ENCODE measurements at places on chromosomes 6 and 20.

GRCh38 chr20:58997141-58997770 lies 9.8 kb downstream of the CTSZ start:
- DNase-seq = no peak

- peak; percentile 86 for DNase-seq
Measured at GRCh38 chr6:26285143-26286134, 79.6 kb upstream of the BTN3A2 start.

DNA sequence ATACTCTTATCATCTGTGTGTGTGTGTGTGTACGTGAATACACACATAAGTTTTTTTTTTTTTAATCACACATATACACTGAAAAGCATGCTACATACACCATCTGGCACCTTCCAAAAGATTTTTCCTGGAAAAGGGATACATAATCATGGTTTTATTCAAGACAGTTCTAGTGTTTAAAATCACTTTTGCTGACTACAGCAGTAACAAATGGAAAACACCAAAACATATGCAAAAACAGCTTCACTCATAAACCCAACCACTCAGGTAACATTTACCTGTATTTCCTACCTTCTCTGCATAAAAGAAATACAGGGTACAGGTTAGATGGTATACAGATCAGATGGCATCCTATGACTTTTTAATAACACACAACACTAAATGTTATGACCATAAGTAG lies 2.5 kb downstream of the SNX14 start:
- no peak for DNase-seq

DNA sequence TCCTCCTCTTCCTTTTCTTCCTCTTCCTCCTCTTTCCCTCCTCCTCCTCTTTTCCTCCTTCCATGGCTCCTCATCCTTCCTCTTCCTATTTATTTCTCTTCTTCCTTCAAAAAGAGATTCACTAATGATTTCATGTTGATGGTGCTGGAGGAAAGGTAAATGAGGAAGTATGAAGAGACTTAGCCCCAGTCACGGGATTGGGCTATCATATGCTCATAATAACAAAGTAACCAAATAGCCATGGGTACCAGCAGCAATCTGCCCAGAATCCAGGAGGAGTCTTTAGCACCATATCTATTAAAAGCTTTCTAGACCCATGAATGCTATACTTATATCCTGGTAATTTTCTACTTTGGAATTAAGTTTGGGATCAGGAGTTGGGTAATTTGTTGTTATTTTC lies 910.9 kb upstream of the MAP3K7 start:
- DNase-seq = no peak

DNA sequence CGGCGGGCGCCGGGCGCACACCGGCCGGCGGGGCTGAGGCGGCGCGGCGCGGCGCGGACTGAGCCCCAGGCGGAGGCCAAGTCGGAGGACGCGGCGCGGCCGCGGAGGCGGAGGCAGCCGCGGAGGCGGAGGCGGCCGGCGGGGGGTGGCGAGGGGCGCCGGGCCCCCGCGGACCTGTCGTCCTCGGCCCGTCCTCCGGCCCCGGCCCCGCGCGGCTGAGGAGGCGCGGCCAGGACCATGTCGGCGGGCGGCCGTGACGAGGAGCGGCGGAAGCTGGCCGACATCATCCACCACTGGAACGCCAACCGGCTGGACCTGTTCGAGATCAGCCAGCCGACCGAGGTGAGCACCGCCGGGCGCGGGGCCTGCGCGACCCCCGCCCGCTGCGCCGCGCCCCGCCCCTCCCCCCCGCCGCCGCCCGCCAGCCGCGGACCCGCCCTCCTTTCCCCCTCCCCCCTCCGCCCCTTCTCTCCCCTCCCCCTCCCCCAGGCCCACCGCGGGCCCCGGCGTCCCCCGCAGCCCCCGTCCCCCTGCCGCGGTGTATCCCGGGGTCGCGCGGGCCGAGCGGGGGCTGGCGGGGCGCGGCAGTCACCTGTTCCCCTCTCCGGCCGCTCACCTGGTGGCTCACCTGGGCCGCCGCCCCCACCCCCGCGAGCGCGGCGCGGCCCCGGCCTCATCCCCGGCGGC lies at the start of gene AFDN:
AFDN (plus strand) TSS at position 16 of the 687 bp plus-strand sequence; CDS start at position 238, 222 bp downstream.
- peak; percentile 50 for DNase-seq

DNA sequence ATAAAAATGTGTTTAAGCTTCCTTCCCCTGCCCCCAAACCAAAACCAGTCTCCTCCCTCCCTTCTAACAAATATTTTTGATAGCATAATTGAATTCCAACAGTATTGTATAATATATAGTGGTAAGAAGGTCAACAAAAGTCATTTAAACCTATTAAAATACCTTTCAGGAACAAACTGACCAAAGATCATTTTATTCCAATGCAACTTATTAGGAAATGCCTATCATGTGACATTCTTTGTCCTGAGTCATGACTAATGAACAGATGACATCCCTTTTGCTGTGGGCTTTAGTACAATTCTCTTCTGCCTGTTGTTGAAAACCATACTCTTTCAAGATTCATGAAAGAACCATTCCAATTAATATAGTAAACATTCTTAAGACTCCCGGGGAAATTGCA lies 51.5 kb upstream of the TRAF3IP2 start:
- no peak for DNase-seq

DNA sequence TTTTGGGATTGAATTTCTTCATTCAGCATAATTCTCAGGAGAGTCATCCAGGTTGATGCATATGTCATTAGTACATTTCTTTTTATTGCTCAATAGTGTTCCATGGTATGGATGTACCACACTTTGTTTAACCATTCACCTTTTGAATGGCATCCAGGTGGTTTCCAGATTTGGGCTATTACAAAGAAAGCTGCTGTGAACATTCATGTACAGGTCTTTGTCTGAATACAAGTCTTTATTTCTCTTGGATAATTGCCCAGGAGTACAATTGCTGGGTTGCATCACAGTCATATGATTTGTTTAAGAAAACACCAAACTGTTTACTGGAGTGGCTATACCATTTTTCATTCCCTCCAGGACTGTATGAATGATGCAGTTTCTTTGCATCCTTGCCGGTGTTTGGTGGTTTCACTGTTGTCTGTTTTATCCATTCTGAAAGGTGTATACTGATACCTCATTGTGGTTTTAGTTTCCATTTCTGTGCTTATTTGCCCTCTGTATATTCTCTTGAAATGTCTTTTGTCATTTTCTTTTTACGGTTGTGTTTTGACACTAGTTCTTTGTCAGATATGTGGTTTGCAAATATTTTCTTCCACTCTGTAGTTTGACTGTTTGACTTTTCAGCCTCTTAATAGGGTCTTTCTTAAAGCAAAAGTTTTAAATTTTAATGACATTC lies 8.8 kb downstream of the CDKAL1 start:
- no peak for DNase-seq

- DNase-seq = no peak
Measured at GRCh38 chr6:116111552-116112528, 11.2 kb downstream of the NT5DC1 start.

DNA sequence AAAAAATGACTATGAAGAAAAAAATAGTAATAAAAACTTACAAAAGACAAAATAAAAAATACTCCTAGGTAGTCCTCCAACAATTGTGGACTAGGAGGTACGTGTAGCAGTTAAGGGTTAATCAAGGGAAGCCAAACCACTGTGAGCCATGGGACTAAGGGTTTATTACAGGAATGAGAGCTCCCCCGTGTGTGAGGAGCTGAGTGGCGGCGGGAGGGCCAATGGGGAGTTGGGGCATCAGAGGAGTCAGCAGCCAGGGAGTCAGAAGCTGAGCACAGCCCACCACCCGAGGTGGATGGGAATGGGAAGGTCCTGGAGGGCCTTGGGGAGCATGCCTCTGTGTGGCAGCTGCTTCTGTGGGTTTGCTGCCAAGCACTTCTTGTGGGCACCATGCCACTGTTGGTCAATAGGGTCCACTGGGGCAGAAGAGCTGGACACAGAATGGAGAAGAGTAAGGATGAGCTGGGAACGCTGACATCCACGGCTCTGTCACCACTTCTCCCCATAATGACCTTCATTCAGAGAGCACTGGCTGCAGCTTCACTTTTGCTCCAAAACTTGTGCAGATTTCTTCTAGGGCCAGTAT lies 373.3 kb downstream of the CDKAL1 start:
- DNase-seq = no peak

- no peak for DNase-seq
Measured at GRCh38 chr20:10652185-10652584, 21.6 kb downstream of the JAG1 start.

DNA sequence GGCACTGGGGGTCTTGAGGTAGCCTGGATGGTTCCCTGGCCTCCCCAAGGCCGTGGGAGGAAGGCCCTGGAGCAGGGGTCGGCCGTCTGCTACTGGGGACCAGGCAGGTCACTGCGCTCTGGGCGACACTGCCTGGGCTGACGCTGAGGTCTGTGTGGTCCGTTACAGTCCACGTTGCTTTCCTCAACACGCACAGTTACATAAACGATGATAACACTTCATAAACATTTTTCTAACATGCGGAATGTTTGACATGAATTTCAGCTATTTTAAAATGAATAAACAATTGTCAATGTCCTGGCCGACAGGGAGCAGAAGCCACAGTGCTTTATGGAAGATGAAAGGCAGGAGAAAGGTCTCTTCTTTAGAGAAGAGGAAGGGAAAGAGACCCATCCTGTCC lies 10.2 kb upstream of the RBBP8NL start:
- no peak for DNase-seq

- no peak for DNase-seq
Measured at GRCh38 chr20:44188752-44189151, 1.8 kb upstream of the JPH2 start.

DNA sequence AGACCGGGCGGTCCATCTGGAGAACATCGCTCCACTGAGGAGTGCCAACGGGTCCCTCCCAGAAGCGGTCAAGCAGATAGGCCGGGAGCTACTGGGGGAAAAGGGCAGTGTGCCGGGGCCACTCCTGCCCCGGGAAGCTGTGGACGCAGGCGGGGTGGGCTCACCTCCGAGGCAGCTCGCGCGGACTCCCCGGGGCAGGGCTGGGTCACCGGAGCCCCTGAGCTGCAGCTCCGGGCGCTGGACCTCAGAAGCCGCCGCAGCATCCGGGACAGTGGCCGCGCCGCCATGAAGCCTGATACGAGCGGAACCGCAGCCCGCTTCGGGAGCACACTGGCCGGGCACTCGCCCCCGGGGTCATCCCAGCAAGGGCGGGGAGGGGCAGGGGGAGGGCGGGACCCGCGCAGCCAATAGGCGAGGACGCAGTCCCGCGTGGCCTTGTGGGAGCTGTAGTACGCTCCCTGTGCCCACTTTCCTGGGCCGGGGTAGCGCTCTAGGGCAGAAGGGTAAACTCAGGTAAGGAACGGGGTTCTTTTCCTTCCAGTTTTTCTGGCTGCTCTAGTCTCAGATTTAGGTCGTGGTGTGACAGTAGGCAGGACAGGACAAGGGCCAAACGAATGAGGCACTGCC lies at the start of gene MOCS1:
MOCS1 (minus strand) TSS at position 332 of the 627 bp plus-strand sequence; CDS start at position 287, 45 bp downstream.
- DNase-seq = peak; percentile 43

- no peak for DNase-seq
Measured at GRCh38 chr6:41346441-41346840, 11.0 kb downstream of the NCR2 start.

DNA sequence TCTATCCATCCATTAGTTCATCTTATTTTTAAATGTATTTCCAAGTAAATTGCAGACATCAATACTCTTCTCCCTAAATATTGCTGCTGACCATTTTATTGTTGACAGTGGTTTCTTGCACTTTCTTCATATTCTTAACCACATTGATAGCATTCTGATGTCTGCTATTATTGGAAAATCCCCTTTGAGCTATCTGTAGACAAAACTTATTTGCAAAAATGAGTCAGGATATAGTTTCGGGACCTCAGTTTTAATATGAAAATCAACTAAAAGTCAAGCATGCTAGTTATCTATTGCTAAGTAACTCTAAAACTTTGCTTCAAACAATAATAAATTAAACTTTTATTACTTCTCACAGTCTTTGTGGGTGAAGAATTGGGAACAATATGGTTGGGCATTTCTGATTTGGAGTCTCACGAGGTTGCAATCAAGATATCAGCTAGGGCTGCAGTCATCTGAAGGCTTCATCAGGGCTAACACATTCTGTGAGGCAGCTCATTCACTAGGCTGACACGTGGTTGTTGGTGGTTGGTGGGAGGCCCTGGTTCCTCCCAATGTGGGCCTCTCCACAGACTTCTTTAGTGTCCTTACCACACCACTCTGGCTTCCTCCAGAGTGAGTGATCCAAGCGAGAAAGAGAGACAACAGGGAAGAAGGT lies 32.7 kb downstream of the CD109 start:
- DNase-seq = no peak

DNA sequence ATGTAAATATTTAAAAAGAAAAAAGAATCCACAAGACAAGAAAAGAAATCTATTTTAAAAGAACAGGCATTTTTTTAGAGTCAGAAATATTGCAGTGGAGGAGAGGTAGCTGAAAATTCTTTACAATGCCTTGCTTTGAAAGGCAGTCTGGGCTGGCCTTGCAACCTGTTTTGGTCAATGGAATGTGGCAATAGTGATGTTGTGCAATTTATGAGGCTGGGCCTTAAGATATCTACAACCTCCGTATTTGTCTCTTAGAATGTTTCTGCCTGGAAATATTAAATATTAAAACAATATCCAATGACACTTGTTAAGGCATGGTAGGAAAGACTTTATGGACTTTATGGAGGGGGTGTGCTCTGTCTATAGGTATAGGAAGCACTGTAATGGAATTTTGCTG lies 14.8 kb upstream of the SCGN start:
- no peak for DNase-seq

DNA sequence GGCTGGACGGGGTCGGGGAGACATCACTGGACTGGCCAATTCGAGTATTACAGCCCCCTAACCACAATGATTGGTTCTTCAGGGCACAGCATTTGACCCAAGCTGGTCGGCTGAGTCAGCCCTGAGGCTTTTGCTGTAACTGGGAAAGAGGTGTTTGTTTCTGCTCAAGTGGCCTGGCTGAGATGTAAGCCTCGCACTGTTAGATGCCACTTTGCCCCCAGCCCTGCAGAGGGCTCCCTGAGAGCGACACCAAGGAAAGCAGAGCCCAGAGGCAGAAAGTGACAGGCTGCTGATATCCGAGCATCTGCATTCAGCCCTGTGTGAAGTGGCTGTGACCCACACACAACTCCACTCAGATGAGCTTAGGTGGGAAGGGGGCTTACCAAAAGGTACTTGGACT lies 19.4 kb downstream of the ERGIC3 start:
- DNase-seq = no peak

- DNase-seq = no peak
Measured at GRCh38 chr20:1310071-1310470, 18.9 kb downstream of the SDCBP2 start.

DNA sequence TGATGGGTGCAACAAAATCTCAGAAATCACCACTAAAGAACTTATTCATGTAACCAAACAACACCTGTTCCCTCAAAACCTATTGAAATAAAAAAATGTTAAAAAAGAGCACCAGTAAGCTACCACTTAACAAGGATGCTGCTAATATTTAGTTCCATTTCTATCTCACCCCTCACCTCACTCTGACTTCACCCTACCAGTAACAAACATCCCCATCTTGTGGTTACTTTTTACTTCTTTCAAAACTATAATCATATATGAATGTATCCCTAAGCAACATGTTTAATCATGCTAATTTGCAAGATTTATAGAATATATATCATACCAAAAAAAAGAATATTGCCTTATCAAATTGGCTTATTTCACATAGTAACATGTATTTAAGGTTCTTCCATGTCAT lies 27.4 kb upstream of the SLC24A3 start:
- no peak for DNase-seq

- no peak for DNase-seq
Measured at GRCh38 chr6:135910790-135911618, 59.5 kb downstream of the PDE7B start.

- no peak for DNase-seq
Measured at GRCh38 chr20:41355598-41356203, 10.9 kb downstream of the EMILIN3 start.
